Neuronal stem cell (in vitro differentiated cells): ENCODE measurements at places on chromosomes 12 and 14.

- H3K27me3 ChIP-seq, result no peaks in the 10 kb centered on the region
- H3K27ac ChIP-seq, result no peak overlapping the region
- no peaks in the 10 kb centered on the region for H3K36me3 ChIP-seq
- DNase-seq, result no peak
- H3K4me1 ChIP-seq, result no peaks in the 10 kb centered on the region
Measured at GRCh38 chr12:28870839-28871440, 278.1 kb upstream of the FAR2 start.

GRCh38 chr12:111886662-111887545, 44.9 kb downstream of the MAPKAPK5 start:
- no peak for DNase-seq
- H3K27me3 ChIP-seq, result no peaks in the 10 kb centered on the region
- H3K27ac ChIP-seq, result no peak overlapping the region
- peaks cover 97% of the 10 kb centered on the region for H3K36me3 ChIP-seq
- no peak overlapping the region for H3K4me3 ChIP-seq

GRCh38 chr12:29546000-29546399, 48.5 kb upstream of the OVCH1 start:
- no peaks in the 10 kb centered on the region for H3K4me1 ChIP-seq
- H3K27me3 ChIP-seq, result no peaks in the 10 kb centered on the region
- H3K4me3 ChIP-seq, result no peak overlapping the region

- H3K27ac ChIP-seq, result no peak overlapping the region
- H3K4me3 ChIP-seq, result no peak overlapping the region
- no peaks in the 10 kb centered on the region for H3K36me3 ChIP-seq
- H3K27me3 ChIP-seq, result peaks cover 2% of the 10 kb centered on the region
- no peaks in the 10 kb centered on the region for H3K4me1 ChIP-seq
Measured at GRCh38 chr12:110084314-110085015, 36.1 kb upstream of the C12orf76 start.

GRCh38 chr14:104496095-104496494, 83.5 kb upstream of the C14orf180 start:
- no peak for DNase-seq
- no peak overlapping the region for H3K4me3 ChIP-seq
- H3K27ac ChIP-seq, result no peak overlapping the region

DNA sequence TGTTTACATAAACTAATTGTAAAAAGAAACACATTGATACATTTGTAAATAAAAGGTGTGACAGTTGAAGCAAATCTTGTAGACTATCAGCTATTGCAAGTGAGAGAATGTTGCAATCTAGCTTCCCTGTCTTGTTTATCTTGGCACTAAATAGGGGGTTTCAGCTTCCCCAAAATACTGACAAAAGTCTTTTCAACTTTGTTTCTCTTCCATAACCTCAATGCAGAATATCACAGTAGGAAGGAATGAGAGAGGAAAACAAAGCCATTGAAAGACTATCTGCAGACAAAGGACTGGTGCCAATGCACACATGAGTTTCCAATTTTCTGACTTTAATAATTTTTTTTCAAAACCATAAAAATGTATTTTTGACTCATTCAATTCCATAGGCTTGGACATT, 886.2 kb upstream of the MGAT4C start:
- no peak overlapping the region for H3K4me3 ChIP-seq
- H3K36me3 ChIP-seq, result no peaks in the 10 kb centered on the region
- no peak overlapping the region for H3K27ac ChIP-seq

DNA sequence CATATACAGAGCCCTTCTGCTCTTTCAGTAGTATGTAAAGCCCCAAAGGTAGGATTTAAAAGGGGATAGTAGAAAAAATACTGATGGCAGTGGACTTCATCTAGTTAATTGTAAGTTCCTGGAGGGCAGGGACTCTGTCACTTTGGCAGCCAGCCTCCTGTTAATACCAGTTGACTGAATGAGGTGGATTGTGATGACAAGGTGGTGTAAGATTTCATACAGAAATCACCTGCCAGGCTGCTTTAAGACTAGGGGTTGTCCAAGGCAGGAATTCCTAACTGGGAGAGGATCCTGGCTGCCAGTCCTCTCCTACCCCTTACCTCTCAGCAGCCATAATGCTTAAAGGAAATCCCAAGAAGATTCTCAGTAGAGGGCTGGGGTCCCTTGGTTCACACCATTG, 7.3 kb downstream of the DYRK2 start:
- H3K27me3 ChIP-seq, result no peaks in the 10 kb centered on the region
- H3K27ac ChIP-seq, result no peak overlapping the region
- H3K4me1 ChIP-seq, result peaks cover 10% of the 10 kb centered on the region
- peaks cover 25% of the 10 kb centered on the region for H3K36me3 ChIP-seq
- H3K4me3 ChIP-seq, result no peak overlapping the region

DNA sequence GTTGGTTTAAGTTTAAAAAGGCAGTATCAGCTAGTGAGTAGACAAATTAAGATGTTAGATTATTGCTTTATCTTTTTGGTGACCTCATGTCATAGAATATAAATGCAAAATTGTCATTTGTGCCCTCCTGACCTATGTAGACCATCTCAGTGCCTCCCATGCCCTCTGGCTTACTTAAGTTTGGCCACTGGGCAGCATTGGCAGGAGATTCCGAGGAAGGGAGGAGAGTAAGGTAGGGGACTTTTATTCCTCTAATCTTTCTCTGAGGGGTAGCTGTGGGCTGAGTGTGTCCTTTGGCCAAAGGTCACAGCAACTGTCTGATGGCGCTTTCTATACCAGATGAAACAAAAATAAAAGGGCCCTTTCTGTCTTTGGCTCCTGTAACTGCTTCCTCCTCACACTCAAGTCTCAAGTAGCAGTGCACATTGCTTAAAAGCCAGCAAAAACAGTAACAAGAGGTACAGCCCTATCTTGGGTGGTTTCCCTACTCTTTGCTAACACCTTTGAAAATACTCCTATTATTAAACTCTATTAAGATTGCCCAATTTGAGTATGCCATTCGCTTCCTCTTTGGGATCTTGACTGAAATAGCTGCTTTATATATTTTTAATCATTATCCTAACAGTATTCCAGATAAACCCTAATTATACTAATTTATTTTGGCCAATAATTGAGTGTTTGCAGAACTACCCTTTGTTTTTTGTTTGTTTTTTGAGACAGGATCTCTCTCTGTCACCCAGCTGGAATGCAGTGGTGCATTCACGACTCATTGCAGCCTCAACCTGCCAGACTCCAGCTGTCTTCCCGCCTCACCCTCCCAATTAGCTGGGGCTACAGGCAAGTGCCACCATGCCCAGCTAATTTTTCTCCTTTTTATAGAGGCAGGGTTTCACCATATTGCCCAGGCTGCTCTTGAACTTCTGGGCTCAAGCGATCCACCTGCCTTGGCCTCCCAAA, 56.5 kb upstream of the KCNH3 start:
- H3K36me3 ChIP-seq, result peaks cover 31% of the 10 kb centered on the region
- no peaks in the 10 kb centered on the region for H3K27me3 ChIP-seq
- no peak overlapping the region for H3K27ac ChIP-seq
- no peak overlapping the region for H3K4me3 ChIP-seq

GRCh38 chr12:5746036-5746908, 198.8 kb downstream of the ANO2 start:
- no peak overlapping the region for H3K4me3 ChIP-seq
- no peaks in the 10 kb centered on the region for H3K27me3 ChIP-seq
- H3K4me1 ChIP-seq, result no peaks in the 10 kb centered on the region
- H3K36me3 ChIP-seq, result no peaks in the 10 kb centered on the region
- no peak overlapping the region for H3K27ac ChIP-seq
- no peak for DNase-seq
